ENCODE measurements at places on chromosomes 11 and 22. TPM values are rescaled to one million over a fixed set of nuclear protein-coding genes. Genes with fewer than 3 reads are reported as not detected.
A peak's percentile ranks its signal among the peaks of the same experiment; 100 is the strongest.

The STARD10 gene
- 39.0 TPM for total RNA-seq

DNA sequence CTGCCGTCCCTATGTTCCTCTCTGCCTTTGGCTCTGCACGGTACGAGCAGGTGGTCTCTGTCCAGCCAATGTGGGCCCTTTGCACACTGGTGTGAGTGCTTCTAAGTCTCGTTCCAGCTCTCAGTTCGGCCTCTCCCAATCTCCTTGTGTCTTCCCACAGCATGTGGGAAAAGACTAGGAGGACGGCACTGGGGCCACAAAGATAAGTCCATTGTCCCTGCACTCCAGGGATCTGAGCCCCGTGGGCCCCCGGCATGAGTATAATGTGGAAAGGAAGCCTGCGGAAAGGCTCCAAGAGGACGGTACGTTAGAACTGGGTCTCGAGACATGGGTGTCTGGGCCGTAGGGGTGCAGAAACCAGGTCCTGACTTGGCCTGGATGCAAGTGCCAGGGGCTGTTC is 16.4 kb downstream of the MYEOV start:
- no peak overlapping the region for H3K4me3 ChIP-seq
- H3K36me3 ChIP-seq = no peaks in the 10 kb centered on the region
- H3K27me3 ChIP-seq = no peaks in the 10 kb centered on the region

- H3K4me1 ChIP-seq = peaks cover 2% of the 10 kb centered on the region
- no peaks in the 10 kb centered on the region for H3K27me3 ChIP-seq
- H3K27ac ChIP-seq = no peak overlapping the region
- no peaks in the 10 kb centered on the region for H3K36me3 ChIP-seq
- no peak for DNase-seq
These were observed 15.7 kb upstream of the MTMR3 start for GRCh38 chr22:29867260-29867659.

The IGHMBP2 gene
- 7.6 TPM for total RNA-seq

GRCh38 chr11:76209973-76210930 is 4.0 kb upstream of the WNT11 start:
- no peak overlapping the region for H3K27ac ChIP-seq
- H3K4me1 ChIP-seq = peaks cover 53% of the 10 kb centered on the region
- H3K4me3 ChIP-seq = peak overlapping the region; percentile 69
- DNase-seq = peak; percentile 94
- H3K27me3 ChIP-seq = peaks cover 74% of the 10 kb centered on the region

- H3K36me3 ChIP-seq = no peaks in the 10 kb centered on the region
- H3K4me3 ChIP-seq = no peak overlapping the region
- no peak overlapping the region for H3K27ac ChIP-seq
These were observed 436.2 kb downstream of the BRD1 start for GRCh38 chr22:49391436-49391835.

The BLID gene
- 1.2 TPM for total RNA-seq

The RGL4 gene
- 0.13 TPM for total RNA-seq

GRCh38 chr22:20724676-20725454 is 49.0 kb upstream of the SERPIND1 start:
- H3K36me3 ChIP-seq = peaks cover 46% of the 10 kb centered on the region
- no peaks in the 10 kb centered on the region for H3K27me3 ChIP-seq
- no peaks in the 10 kb centered on the region for H3K4me1 ChIP-seq
- no peak for DNase-seq
- H3K27ac ChIP-seq = no peak overlapping the region
- H3K4me3 ChIP-seq = no peak overlapping the region

- peaks cover 8% of the 10 kb centered on the region for H3K4me1 ChIP-seq
- no peak overlapping the region for H3K27ac ChIP-seq
- H3K4me3 ChIP-seq = no peak overlapping the region
These were observed 36.1 kb upstream of the TSPAN18 start for GRCh38 chr11:44690651-44691050.

GRCh38 chr11:2795491-2795991 is 90.0 kb downstream of the CDKN1C start:
- H3K27ac ChIP-seq = no peak overlapping the region
- H3K4me1 ChIP-seq = peaks cover 23% of the 10 kb centered on the region
- H3K4me3 ChIP-seq = no peak overlapping the region
- H3K36me3 ChIP-seq = no peaks in the 10 kb centered on the region
- no peak for DNase-seq
- H3K27me3 ChIP-seq = peaks cover 11% of the 10 kb centered on the region

DNA sequence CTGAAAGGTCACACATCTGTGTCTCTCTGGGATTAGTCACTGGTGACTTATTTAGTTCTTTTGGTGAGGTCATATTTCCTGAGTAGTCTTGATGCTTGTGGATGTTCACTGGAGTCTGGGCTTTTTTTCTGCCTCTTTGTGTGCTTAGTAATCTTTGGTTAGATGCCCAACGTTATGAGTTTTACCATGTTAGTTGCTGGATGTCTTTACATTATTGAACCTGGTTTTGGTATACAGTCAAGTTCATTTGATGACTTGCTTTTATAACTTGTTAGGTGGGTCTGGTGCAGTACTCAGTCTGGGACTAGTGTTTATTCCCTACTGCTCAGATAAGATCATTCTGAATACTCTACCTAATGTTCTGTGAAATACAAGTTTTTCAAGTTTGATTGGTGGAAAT is 26.2 kb upstream of the SLC37A2 start:
- H3K4me3 ChIP-seq = no peak overlapping the region
- no peak for DNase-seq
- no peaks in the 10 kb centered on the region for H3K36me3 ChIP-seq
- H3K4me1 ChIP-seq = no peaks in the 10 kb centered on the region
- H3K27me3 ChIP-seq = no peaks in the 10 kb centered on the region

The SESN3 gene
- total RNA-seq = 102 TPM

DNA sequence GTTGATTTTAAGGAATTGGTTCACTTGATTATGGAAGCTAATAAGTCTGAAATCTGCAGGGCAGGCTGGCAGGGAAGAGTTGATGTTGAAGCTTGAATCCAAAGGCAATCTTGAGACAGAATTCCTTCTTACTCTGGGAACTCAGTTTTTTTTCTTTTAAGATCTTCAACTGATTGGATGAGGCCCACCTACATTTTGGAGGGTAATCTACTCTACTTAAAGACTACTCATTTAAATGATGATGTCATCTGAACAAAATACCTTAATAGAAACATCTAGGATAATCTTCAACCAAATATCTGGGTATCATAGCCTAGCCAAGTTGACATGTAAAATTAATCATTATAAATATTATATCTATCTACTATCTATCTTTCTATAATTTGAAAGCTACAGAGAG is 163.2 kb downstream of the PGR start:
- no peak overlapping the region for H3K27ac ChIP-seq
- no peak for DNase-seq
- H3K27me3 ChIP-seq = no peaks in the 10 kb centered on the region
- H3K4me1 ChIP-seq = no peaks in the 10 kb centered on the region
- no peak overlapping the region for H3K4me3 ChIP-seq
- peaks cover 16% of the 10 kb centered on the region for H3K36me3 ChIP-seq

The TRIM22 gene
- total RNA-seq = 8.2 TPM

DNA sequence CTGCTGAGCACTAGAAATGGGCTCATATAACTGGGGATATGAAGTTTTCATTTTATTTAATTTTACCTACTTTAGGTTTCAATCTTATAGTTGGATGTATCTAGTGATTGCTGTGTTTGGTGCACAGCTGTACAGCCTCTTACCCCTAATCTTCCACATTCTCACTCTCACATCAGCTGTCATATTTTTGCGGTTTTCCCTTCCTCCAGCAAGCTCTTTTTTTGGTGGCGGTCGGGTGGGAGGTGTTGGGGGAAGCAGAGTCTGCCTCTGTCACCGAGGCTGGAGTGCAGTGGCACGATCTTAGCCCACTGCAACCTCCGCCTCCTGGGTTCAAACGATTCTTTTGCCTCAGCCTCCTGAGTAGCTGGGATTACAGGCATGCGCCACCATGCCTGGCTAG is 445.1 kb upstream of the ISX start:
- DNase-seq = no peak
- no peaks in the 10 kb centered on the region for H3K36me3 ChIP-seq
- H3K4me1 ChIP-seq = no peaks in the 10 kb centered on the region
- no peaks in the 10 kb centered on the region for H3K27me3 ChIP-seq
- no peak overlapping the region for H3K27ac ChIP-seq

The CHRM1 gene
- total RNA-seq = 0.04 TPM

DNA sequence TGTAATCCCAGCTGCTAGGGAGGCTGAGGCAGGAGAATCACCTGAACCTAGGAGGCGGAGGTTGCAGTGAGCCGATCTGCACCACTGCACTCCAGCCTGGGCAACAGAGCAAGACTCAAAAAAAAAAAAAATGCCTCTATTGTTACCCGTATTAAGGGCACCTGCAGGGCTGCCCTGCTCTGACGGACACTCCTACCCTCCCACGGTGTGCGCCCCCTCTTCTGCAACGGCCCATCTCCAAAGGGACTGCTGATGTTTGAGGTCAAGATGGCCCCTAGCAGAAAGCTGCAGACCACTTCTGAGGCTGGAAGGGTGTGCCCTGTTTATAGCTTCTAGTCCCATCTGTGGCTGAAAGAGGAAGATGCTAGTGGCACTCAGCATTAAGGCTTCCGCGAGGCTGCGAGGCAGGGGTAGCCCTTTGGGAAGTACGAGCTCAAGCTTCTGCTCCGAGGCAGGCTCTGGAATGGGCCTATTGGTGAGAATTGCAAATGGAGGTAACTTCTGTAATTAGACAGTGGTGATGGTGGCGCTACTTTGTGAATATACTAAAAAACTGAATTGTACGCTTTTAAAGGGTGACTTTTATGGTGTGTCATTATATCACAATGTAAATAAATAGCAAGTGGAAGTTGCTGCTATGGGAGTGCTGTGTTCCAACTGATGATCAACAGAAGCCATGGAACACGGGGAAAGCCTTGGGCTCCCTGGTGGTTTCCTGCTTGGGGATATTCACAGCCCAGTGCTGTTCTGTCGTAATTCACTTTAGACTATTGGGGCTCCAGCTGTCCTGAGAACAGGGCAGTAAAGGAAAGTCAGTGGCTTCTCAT is 24.3 kb downstream of the ARFGAP2 start:
- peak; percentile 51 for DNase-seq
- H3K27me3 ChIP-seq = no peaks in the 10 kb centered on the region
- H3K36me3 ChIP-seq = peaks cover 9% of the 10 kb centered on the region
- no peak overlapping the region for H3K4me3 ChIP-seq
- H3K4me1 ChIP-seq = peaks cover 60% of the 10 kb centered on the region
- peak overlapping the region; percentile 37 for H3K27ac ChIP-seq

GRCh38 chr11:75939992-75940391 is 125.0 kb downstream of the UVRAG start:
- H3K27me3 ChIP-seq = no peaks in the 10 kb centered on the region
- no peak for DNase-seq
- H3K27ac ChIP-seq = no peak overlapping the region
- no peaks in the 10 kb centered on the region for H3K4me1 ChIP-seq
- no peaks in the 10 kb centered on the region for H3K36me3 ChIP-seq
- no peak overlapping the region for H3K4me3 ChIP-seq

The FXYD6 gene
- total RNA-seq = 103 TPM

The TMEM151A gene
- total RNA-seq = not detected

The POLDIP3 gene
- 32.8 TPM for total RNA-seq

DNA sequence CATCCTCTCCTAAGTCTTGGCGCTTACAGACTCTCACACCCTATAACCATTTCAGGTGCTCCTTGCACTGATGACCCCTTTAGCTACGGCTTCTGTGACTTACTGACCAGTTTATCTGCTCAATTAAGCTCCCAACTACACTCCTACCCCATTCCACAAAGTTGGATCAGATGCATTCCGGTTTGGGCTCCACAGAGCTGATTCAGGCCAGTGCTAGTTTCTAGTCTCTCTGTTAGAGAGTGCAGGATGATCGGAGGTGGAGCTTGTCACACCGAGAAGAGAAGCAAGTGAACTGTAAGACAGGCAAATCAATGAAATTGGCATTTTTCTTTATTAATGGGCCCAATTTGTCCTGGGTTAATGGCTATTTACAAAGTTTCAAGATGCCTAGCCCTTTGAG is 436.8 kb upstream of the CADM1 start:
- no peaks in the 10 kb centered on the region for H3K36me3 ChIP-seq
- peaks cover 10% of the 10 kb centered on the region for H3K27me3 ChIP-seq
- H3K4me3 ChIP-seq = no peak overlapping the region
- no peak overlapping the region for H3K27ac ChIP-seq

The CDC42EP1 gene
- 14.9 TPM for total RNA-seq

DNA sequence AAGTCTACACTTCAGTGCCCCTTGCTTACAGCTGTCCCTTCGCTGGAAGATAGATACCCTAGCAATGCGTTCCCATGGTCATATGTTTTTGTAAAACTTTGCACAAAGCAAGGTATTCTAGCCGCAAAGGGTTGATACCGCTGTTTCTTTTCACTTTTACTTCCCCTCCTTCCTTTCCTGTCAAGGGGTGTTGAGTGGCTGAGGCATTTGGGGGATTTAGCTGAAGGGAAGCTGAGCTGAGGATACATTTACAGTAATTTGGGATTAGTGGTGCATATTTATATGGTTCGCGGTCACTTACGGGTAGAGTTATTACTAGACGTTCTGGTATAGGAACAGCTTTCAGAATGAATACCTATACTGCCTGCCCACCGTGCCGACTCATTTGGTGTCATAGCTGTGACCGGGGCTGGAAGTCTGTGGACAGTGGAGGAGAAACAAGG is 86.9 kb upstream of the WNT11 start:
- H3K27ac ChIP-seq = no peak overlapping the region
- no peaks in the 10 kb centered on the region for H3K27me3 ChIP-seq
- H3K4me3 ChIP-seq = no peak overlapping the region
- DNase-seq = no peak

GRCh38 chr11:1305501-1306056 is 3.9 kb downstream of the TOLLIP start:
- peaks cover 28% of the 10 kb centered on the region for H3K4me1 ChIP-seq
- no peak overlapping the region for H3K27ac ChIP-seq
- DNase-seq = no peak
- no peak overlapping the region for H3K4me3 ChIP-seq
- H3K27me3 ChIP-seq = no peaks in the 10 kb centered on the region
- H3K36me3 ChIP-seq = peaks cover 19% of the 10 kb centered on the region

The CCDC188 gene
- total RNA-seq = 0.93 TPM

The TMEM25 gene
- 14.2 TPM for total RNA-seq

The MPST gene
- total RNA-seq = 56.0 TPM

DNA sequence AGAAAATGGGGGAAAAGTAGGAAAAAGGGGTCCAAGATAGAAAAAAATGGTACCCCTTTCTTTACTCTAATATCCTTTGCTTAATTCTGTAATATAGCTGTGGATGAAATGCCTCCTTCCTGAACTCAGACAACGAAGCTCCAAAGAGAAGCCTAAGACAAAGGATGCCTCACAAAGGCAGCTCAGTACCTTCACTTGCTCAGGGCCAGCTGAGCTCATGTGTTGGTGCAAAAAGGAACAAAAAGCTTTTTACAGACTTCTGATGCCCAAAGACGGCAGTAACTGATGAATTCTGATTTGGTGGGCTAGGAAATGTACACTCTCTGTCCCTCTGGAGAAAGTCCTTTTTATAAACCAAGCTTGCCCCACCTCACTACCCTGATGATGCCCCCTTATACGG is 77.5 kb downstream of the DENND5A start:
- H3K27ac ChIP-seq = no peak overlapping the region
- H3K4me3 ChIP-seq = no peak overlapping the region

DNA sequence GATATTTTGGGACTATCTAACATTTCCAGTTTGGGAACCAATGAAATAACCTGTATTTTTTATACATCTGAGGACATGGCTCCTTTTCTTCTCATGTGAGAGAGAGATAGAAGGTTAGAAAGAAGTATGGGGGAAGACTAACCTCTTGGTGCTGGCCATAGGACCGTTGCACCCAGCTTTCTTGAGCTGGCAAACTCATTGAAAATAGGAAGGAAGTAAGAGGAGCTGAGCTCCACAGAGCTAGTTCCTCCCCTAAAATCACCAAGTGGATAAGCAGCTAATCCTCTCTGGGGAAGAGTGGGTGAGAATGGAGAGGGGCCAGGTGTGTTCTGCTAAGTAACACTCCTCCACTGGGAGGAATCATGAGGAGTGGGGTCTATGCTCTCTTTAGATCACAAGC is 387.4 kb upstream of the CADM1 start:
- H3K27me3 ChIP-seq = peaks cover 5% of the 10 kb centered on the region
- no peaks in the 10 kb centered on the region for H3K4me1 ChIP-seq
- no peak for DNase-seq
- H3K27ac ChIP-seq = no peak overlapping the region
- H3K36me3 ChIP-seq = no peaks in the 10 kb centered on the region

The MMP11 gene
- 8.9 TPM for total RNA-seq
